ENCODE measurements at places on chromosomes 5 and 9.

- DNase-seq: no peak
Measured at GRCh38 chr9:130430734-130431535, 13.8 kb upstream of the ASS1 start.

DNA sequence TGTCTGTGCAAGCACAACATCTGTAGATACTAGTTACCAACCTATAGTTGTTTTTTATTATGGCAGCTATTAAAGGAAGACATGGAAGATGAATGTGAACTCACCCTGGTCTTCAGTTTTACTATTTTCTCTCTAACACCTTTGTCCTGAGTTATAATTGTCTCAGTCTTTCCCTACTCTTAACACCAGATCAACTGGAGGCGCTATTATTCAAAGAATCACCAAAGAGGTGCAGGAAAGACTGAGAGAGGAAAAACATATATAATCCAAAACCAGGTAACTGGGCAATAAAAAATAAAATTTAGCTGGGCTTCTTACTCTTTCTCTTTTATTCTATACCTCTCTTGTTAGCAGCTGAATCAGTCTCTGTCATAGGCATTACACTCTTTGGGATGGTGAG lies 134.2 kb upstream of the C6 start:
- DNase-seq: no peak

GRCh38 chr9:128208386-128208785 lies 5.2 kb downstream of the DNM1 start:
- DNase-seq: no peak

- no peak for DNase-seq
Measured at GRCh38 chr9:2638871-2639673, 17.5 kb downstream of the VLDLR start.

GRCh38 chr9:89038382-89039103 lies 47.3 kb downstream of the S1PR3 start:
- no peak for DNase-seq

DNA sequence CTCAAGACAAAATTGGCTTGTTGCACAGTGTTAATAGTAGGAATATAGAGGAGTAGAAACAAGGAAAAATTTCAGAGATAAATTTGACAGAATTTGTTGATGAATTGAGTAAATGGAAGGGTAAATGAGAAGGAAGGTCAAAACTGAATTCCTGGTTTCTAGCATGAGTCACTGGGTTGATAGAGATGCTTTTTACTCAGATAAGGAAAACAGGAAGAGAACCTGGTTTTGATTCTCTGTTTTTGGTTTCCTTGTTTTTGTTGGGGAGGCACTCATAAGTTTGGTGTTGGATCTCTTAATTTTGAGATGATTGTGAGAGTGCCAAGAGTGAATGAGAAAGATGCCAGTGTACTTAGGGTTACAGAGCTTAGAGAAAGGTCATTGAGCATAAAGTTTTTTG lies 7.1 kb downstream of the LRRC70 start:
- no peak for DNase-seq

DNA sequence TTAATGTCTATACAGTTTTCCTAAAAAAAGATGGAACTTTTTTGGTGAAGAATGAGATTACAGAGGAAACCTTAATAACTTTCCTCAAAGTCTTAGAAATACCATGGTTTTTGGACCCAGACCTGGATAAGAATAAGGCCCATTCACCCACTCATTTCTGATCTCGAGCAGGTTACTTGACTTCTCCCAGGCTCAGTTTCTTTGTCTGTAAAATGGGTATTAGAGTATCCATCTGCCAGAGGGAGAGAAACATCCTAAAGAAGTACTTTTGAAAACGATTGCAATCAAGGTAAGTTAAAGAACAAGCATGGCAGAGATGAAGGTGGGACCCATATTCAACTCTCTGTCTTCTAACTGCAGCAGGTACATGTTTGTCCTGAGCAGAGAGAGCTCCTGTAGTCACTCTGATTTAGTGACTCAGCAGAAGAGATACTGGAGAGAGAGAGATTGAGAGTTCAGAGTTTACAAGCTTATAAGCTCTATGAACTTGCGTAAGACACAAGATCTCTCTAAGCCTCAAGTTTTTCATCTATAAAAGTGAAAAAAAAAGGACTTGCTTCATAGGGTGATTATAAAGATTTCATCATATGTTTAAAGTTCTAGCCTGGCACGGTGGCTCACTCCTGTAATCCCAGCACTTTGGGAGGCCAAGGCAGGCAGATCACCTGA lies 379.4 kb upstream of the SGCD start:
- no peak for DNase-seq

DNA sequence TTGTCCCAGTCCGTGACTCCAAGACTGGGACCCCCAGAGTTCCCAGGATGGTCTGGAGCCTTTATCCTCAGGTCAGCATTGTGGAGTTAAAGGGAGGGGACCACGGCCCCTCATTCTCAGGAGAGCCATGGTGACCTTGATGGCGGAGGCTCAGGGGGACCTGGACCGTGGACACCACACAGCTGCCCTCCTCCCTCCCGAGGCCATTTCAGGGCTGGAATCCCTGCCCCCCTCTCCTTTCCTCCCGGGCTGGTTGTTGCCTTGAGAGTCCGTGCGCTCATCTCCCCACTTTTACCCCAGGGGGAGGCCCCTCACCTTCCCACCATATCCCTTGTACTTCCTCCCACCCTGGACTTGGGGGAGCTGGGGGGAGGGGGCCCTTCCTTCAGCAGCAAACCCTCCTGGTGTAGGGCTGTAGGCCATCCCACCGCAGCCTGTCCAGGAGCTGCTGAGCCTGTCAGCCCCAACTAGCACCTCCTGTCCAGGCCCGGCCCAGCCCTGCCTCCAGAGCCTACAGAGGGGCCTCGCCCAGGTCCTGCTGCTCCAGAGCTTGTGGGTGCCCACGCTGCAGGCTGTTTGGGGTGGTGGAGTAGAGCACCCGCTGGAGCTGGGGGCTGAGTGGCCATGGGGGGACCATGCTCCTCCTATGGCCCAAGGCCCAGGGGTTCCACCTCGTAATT lies 14.3 kb upstream of the AJM1 start:
- no peak for DNase-seq

DNA sequence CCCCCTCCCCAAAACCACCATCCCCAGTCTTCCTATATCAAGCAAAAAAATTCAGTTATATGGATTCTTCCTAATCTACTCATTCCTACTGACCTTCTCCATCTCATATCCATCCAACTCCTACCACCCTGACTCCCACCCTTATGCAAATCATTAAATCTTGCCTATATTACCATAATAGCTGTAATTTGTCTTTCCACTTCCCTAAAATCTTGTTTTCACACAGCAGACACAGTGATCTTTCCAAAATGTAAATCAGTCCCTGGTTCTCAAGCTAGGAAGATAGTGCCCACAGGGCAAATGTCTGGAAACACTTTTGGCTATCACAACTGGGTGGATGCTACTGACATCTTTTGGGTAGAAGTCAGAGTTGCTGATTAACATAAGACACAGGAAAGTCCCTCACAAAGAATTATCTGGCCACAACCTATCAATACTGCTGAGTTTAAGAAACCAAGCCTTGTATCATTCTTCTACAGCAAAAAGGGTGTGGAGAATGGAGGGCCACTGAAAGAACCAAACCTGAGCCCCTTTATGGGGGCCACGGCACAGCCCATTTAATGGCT lies 1.4 kb downstream of the SRA1 start:
- DNase-seq: no peak

- no peak for DNase-seq
Measured at GRCh38 chr5:154709368-154710305, 45.5 kb upstream of the LARP1 start.

DNA sequence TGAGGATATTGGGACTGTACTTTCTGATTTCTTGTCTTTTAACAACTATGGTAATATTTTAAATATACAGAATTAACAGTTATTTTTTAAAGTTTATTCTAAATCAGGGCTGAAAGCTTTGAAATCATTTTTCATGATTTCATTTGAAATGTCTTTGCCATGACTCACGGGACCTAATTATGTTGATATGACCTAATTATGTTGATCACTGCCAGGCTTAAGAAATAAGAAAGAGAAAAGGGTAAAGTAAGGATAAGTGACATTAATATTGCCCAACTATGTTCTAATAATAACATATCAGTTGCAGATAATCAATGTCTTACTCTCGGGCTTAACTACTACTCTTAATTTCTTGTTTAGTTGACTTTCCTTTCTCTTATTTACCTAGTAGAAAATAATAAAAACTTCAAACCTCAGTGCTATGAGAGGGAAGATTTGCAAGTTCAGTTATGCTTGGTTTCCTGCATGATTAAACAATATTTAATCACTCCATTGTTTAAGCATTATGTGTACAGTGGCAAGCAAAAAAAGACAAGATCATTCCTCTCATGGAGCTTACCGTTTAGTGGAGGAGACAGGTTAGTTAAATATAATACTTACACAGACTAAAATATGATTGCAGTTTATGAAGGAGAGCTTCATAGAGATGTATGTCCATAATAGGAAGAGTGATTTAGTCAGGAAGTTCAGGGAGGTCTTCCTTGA lies 67.0 kb upstream of the EIF4EBP3 start:
- DNase-seq: no peak

GRCh38 chr5:463952-464351 lies 21.0 kb downstream of the EXOC3 start:
- no peak for DNase-seq

- DNase-seq: no peak
Measured at GRCh38 chr9:125399165-125399564, 137.5 kb downstream of the GAPVD1 start.

DNA sequence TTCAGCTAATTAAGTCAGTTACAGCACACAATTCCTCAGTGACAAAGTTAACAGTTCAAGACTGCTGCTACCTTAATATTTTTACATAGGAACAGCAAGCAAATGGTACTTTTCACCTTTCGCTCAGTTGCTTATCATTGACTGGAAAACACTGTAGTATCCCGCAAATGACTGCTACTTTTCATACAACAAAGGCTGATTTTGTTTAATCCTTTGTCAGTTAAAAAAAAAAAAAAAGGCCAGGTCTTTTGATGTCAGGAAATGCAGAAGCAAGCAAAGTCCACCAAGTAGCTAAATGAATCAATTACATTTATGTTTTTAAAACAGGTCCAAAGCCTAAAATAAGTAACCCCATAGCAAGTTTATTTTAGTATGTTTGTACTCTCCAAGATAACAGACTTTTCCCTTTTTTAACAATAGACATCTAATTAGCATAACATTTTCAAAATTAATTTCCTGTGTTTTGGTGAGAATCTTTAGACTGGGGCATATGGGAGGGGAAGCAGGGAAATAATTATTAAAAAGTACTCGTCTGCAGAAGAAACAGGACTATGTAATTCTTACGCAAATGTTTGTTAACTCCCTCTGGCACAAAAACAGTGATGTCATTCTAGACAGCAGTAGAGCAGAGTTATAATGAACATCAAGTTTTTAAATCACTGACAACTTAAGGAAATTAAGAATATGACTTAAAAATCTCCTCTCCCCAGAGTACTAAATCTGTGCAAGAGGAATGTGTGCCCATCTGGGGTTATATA lies 9.6 kb downstream of the PFDN1 start:
- DNase-seq: no peak

DNA sequence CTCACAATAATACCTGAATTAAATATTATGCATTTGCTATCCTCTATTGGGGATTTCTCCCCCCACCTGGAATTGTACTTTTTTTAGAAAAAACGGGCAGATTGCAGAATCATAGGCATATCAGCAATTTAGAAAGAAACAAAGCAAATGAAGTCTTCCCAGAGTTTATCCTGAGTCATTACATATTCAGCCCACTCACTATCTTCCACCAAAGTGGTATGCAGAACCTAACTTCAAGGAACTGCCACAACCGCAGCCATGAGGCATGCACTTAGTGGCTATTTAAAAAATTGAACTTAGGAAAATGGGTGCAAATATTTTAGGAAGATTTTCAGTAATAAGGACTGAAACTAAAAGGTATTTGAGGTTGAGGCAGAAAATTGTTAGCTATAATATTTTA lies 48.6 kb downstream of the UBAP1 start:
- no peak for DNase-seq

DNA sequence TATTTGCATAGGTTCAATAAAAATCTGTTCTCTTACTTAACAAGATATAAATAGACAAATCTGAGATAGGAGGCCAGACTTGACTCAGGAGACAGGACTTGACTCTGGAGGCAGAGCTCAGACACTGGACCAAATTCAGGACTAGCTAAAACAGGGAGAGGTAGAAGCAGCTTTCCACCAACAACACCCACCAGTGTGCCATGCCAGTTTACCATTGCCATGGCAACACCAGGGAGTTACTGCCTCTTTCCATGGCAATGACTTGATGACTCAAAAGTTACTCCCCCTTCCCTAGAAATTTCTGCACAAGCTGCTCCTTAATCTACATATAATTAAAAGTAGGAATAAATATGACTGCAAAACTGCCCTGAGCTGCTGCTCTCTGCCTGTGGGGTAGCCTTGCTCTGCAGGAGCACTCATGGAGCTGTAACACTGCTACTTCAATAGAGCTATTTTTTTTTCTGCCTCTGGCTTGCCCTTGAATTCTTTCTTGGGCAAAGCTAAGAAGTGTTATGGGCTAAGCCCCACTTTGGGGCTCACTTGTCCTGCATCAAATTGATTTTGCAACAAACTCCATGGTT lies 473.0 kb downstream of the PLK2 start:
- no peak for DNase-seq

GRCh38 chr9:278651-279050 lies 64.0 kb downstream of the DOCK8 start:
- no peak for DNase-seq

DNA sequence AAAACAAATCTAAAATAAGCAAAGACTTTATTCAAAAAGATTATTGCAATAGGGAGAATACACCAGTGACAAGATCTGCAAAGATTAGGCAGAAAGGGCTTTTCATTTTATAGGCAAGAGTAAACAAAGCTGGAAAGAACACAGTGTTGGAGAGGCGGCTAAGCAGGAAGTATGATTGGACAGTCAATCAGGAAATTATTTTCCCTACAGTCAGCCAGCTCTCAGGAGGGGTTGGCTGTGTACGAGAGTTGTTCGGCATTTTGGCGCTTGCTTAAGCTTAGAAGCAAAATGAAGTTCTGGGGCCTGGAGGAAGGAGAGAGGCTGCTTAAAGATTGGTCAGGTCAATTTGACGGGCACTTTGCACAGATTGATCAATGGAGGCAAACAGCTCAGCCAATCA lies 1030.5 kb downstream of the TLE4 start:
- no peak for DNase-seq

- DNase-seq: no peak
Measured at GRCh38 chr5:56637321-56637920, 177.9 kb upstream of the MAP3K1 start.

DNA sequence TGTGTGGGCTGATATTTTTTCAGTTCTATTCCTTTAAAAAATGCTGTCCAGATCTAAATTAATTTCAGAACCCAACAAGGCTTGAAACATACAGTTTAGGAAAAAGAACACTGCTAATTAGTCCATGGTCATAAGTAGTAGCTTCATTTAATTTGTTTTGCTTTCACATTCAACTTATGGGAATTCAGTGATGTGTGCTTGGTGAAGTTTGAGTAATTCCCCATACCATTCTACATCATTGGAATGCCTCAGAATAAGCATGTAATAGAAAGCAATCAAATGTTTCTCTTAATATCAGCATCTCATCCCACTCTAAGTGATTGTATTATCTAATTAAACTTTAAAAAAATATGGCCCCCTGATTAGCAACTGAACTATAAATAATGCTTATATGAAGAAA lies 2.7 kb downstream of the CNTLN start:
- no peak for DNase-seq

GRCh38 chr5:40984884-40985283 lies 75.6 kb downstream of the C7 start:
- no peak for DNase-seq

Measured in NCI-H345 (cell line).